ENCODE measurements at places on chromosomes 11 and 22.

- DNase-seq = no peak
These were observed 101.9 kb downstream of the ARL14EP start for GRCh38 chr11:30424844-30425243.

- no peak for DNase-seq
These were observed 82.7 kb downstream of the FBLN1 start for GRCh38 chr22:45585437-45585755.

DNA sequence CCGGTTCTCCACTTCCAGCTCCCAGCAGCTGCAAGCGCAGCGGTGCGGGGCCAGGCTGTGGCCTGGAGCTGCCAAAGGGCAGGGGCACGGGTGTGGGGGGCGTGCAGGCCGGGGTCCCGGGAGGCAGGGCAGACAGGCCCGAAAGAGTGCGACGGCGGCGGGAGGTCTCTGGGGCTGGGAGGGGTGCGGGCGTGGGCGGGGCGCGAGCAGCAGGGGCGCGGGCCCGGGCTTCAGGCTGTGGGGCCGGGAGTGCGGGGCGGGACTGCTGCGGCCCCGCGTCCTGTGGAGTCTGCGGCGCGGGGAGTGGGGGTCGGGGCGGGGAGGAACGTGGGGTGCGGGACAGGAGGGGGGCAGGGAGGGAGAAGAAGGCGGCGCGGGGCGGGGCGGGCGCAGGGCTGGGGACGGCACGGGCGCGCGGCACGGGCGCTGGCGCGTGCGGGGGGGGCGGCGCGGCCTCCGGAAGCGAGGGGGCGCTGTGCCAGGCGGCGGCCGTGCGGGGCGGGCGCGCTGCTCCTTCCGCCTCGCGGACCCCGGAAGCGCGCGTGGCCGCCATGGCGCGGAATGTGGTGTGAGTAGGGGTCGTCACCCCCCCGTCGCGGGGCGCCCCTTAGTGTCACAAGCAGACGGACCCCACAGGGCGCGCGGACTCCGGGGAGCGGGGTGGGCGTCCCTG lies at the start of gene MRPL23:
MRPL23 (plus strand) TSS at position 521 of the 673 bp plus-strand sequence; CDS start at position 552, 31 bp downstream.
- no peak for DNase-seq

DNA sequence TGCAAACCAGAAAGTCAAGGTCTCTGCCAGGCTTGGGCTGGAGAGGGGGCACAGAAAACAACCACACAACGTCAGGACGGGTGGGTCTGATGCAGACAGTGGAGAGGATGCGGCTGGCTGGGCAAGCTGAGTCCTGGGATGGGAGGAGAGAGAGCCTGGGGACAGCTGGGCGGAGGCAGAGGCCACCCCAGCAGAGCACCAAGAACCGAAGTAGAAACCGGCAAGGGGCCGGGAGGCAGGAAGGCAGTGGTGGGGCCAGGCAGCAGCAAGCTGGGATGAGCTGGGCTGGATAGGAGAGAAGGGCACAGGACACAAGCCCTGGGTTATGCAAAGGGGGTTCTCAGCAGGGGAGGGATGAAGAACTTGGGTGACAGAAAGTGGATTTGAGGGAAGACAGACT lies 188.2 kb downstream of the SHANK2 start:
- DNase-seq = no peak

GRCh38 chr11:3087821-3088800 lies 30.9 kb upstream of the CARS1 start:
- no peak for DNase-seq

GRCh38 chr11:65262776-65263175 lies 1.0 kb downstream of the POLA2 start:
- DNase-seq = peak; percentile 46

DNA sequence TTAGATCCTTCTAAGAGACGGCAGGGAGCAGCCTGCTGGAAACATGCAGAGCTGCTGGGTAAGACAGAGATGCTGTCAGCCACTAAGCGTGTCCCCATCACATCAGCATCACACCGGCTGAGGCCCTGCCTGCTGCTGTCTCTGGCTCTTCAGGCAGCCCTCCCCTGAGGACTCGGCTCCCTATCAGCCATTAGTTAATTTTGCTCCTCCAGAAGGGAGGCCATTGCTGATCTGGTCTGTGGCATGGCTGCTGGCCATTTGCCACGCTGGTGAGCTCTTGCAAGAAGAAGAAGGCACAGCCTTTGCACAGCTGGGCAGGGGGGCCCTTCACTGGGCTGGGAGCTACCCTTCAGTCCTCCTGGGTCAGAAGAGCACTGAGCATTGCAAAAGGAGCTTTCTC lies 131.2 kb upstream of the PARVA start:
- no peak for DNase-seq

- no peak for DNase-seq
These were observed 53.7 kb downstream of the UBASH3B start for GRCh38 chr11:122709039-122709760.

DNA sequence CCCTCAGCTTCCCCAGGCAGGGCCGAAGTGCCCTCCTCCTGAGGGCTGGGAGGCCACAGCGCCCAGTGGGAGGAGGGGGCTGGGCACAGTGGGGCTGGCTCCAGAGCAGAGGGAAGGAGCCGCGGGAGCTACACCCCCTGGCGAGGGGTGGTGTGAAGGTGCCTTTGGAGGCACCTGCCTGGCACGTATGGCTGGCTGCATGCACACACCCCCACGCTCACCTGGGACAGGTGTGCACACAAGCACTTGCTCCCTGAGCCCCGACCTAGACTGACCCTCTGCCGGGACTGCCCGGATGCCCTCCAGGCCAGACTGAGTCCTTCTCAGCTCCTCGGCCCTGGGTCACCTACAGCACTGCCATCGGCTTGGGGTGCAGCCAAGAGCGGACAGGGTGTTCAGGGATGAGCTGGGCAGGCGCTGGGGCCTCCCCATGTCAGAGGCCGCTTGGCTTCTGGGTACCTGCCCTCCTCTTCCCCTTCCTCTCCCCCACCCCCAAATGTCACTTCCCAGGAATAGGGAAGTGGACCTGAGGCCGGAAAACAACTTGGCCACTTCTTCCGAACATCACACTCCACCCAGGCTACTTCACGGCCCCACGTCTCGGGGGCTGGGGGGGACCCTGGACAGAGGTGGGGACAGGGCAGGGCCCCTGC lies 7.4 kb upstream of the PIM3 start:
- no peak for DNase-seq

- DNase-seq = no peak
These were observed 34.8 kb upstream of the DDI1 start for GRCh38 chr11:104001561-104002056.

All from activated CD4-positive, alpha-beta T cell treated with anti-CD3 and anti-CD28 coated beads, Interleukin-2, amount 50 U/mL, for 16 hours (primary cell).